ENCODE measurements at places on chromosomes 2 and 18.

GRCh38 chr18:31680831-31681568, 3.4 kb downstream of the B4GALT6 start:
- DNase-seq = no peak

GRCh38 chr2:47899915-47900816, 6.1 kb downstream of the FBXO11 start:
- DNase-seq = no peak

DNA sequence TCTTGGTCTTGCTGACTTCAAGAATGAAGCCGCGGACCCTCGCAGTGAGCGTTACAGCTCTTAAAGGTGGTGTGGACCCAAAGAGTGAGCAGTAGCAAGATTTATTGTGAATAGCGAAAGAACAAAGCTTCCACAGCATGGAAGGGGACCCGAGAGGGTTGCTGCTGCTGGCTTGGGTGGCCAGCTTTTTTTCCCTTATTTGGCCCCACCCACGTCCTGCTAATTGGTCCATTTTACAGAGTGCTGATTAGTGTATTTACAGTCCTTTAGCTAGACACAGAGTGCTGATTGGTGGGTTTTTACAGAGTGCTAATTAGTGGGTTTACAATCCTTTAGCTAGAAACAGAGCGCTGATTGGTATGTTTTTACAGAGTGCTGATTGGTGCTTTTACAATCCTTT, 88.0 kb upstream of the LTBP1 start:
- no peak for DNase-seq

- DNase-seq = no peak
These were observed 131.3 kb downstream of the PRPF40A start for GRCh38 chr2:152585830-152586484.

GRCh38 chr2:178241844-178242551, 47.7 kb downstream of the OSBPL6 start:
- DNase-seq = no peak

DNA sequence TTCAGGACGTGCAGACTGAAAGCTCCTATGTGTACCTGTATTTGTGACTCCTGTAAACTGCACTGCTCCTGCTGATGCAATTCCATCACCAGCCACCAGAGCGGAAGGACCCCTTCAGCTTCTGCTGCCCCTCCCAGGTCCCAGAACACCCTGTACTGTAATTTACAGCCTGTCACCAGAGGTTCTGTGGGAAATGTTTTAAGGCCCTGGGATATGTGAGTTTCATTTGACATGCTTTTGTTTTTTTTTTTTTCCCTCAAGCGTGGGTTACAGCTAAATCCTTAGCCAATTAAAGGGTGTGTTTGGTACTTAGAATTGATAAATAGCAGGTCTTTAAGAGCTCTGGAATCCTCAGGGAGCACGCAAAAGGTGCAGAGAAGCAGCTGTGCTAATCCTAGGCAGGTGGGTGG, 79.4 kb downstream of the KCTD1 start:
- peak; percentile 17 for DNase-seq

- DNase-seq = no peak
These were observed 94.5 kb downstream of the ACKR3 start for GRCh38 chr2:236664136-236664535.

- DNase-seq = no peak
These were observed 44.3 kb upstream of the TNFRSF11A start for GRCh38 chr18:62280786-62281185.

DNA sequence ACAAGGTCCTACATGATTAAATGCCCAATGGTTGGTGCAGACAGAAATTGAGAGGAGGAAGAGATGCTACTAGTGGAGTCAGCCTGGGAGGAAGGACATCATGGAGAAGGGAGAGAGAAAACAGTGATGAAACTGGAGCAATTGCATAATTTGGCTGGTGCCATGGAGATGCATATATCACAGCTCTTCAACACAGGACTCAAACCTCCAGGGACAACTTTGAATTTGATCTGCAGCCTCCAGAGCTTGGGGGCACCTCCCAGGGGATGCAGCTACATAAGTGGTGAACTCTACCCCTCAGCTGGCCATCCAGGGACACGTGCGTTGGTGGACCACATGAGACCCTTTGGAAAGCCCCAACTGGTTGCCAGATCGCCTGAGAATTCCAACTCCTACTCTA, 80.4 kb downstream of the CTAGE1 start:
- no peak for DNase-seq

GRCh38 chr2:212682937-212683336, 144.3 kb upstream of the ERBB4 start:
- DNase-seq = no peak

DNA sequence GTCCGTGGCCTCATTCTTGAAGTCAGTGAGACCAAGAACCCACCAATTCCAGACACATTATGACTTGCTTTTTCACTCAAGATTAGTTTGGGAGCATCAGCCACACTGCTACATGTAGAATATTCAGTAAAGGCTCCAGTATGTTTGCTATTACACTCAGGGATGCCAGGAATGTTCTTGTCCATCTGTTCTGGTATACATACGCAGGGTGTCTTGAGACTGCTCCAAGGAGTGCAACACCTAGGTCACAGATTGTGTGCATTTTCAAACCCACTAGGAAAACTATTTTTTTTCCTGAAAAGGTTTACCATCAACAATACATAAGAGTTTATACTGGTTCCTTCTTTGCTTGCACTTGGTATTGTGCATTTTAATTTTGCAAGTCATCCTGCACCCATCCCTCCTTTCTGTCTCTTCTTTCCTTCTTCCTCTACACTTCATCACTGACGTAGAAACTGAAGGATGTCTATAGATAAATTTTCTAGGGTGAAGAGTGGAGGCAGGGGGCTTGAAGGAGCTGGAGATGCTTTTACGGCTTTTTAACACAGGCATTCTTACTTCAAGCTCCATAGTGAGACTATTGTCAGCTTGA, 35.3 kb upstream of the MAP2 start:
- no peak for DNase-seq
